ENCODE measurements at places on chromosomes 1 and 21.

- no peak for DNase-seq
These were observed 43.8 kb downstream of the SLC37A1 start for GRCh38 chr21:42557420-42557819.

GRCh38 chr1:204151552-204152309 is at the start of gene ETNK2:
Gene ETNK2, minus strand, starts transcription at chr1:204152044. Its CDS starts 192 bp downstream, at chr1:204151852.
- no peak for DNase-seq

DNA sequence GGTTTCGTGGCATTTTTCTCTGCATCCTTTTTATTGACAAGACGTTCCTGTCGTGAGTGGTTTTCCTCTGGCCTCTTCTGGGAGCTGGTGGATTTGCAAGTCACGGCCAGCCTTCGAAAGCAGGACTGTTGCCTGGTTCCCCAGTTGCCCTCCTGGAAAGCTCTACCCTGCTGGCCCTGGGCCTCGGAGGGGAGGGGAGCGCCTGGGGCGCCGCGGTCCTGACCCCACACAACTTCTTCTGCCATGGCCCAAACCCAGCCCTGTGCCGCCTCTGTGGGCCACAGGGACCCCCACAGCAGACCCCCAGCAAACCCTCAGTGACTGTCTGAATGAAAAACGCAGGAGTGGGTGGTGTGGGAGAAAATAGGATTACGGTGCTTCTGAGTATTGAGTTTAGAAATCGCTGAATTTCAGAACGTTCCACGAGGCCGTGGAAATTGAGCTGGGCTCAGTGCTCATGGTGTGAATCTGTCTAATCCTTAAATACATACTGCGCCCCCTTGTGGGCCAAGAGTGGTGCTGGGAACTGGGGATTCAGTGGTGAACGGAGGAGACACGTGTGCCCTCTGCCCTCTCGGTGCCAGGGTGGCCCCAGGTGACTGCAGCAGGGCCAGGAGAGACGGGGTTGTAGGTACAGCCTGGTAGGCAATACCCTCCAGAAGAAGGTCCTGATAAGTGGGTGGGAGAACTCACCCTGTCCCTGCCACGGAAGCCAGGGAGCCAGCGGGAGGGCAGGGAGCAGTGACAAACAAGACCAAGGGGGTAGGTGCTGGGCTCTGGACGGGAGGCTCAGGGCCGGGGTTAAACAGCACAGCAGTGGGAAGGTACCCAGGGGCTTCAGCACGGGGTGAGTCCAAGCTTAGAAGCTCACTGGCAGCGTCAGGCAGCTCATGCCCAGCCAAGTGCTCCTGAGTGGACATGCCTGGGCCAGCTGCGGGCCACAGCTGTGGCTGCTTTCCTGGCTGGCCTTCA is 101.2 kb upstream of the COL6A1 start:
- DNase-seq = peak; percentile 70

DNA sequence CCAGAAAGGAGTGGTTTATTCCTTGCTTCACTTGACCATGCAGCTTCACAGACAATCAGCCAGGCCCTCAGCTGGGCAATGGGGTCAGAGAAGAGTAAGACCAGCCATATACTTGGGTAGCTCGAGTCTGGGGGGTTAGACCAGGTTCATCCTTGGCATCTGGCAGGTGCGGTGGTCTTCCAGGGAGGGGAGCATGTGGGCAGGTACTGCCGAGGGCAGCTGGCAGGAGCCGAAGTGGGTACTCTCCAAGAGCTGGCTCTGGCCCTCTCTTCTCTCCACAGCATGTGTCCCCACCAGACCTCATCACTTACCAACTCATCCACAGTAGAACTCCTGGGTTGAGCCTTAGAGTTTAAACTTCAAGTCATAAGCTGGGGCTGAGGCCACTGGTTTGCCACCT is 156.8 kb downstream of the FOXD2 start:
- DNase-seq = no peak

GRCh38 chr1:59043796-59044195 is 253.1 kb upstream of the FGGY start:
- DNase-seq = no peak

GRCh38 chr1:5973771-5974170 is 18.5 kb downstream of the NPHP4 start:
- DNase-seq = no peak

- DNase-seq = no peak
These were observed 259.9 kb downstream of the ZNF648 start for GRCh38 chr1:181801617-181802016.

DNA sequence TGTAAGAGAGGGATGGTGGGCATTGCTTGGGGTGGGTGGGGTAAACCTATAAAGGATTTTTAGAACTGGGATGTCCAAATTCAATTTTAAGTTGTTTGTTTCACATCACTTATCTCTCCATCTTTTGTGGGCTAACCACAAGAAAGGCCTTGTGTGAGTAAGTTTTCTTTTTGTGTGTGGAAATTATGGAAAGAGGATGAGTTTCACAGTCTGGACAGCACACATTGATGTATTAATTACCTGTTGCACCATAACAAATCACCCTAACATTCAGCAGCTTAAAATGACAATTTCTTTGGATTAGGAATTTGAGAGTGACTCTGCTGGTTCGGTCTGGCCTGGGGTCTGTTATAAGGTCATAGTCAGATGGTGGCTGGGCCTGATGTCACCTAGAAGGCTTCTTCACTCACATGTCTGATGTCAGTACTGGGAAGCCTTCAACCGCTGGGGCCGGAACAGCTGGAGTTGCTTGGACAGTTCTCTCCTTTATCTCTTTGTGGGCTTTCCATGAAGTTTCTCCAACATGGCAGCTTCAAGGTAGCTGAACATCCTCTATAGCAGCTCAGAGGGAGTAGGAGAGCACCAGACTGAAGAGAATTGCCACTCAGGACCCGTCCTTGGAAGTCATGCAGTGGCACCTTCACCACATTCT is 2.0 kb upstream of the COL9A2 start:
- no peak for DNase-seq

DNA sequence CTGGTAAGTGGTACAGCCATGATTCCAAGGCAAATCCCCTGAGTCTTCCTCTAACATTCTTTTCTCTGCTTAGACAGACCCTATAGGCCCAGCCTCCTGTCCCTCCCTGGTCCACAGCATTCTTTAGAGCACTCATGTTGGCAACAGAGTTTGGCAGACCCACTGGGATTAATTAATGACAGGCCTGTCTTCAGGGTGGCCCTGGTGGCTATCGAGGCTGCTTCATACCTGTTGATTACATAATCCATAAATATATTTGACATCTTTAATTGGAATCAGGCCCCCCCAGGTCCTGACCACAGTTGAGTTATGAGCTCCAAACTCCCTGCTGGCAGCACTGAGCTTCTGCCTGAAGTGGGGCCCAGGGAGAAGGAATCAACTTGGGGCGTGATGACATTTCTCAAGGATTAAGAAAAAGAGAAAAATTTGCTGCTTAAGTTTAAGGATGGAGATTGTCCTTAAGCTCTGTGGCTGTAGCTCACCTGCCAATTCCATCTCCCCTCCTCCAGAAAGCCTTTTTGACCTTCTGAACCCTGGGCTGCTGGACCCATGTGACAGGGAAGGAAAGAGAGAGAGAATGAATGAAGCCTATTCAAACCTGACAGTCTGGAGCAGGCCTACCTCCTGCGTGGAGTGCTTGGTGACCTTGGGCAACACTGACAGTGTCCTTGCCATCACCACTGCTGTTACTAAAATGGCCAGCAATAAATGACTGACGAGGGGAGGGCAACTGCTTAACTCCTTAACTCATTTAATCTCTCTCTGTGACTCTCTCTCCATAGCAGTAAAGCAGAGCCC is 156.6 kb downstream of the TRABD2B start:
- no peak for DNase-seq
